ENCODE measurements at places on chromosomes 12 and 14. TPM values are rescaled to one million over a fixed set of nuclear protein-coding genes. Genes with fewer than 3 reads are reported as not detected.
A peak's percentile ranks its signal among the peaks of the same experiment; 100 is the strongest.

DNA sequence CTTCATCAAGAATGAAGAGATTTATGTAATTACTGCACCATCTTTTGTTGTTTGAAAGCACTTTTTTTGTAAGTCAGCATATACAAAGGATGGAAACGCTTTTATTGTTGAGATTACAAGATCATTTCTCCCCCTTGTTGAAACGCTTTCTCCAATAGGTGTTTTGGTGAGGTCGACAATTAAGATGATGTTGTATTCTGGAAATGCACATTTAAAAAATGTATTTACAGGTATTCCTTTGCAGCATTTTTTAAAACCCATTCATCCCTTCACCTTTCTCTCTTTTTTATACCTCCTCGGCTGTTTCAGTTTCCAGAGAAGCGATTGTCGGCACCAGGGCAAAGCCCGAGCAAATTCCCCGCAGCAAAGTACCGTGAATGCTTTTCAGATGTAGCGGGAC, 499.9 kb downstream of the VRK1 start:
- no peak for DNase-seq

The LHX5 gene
- not detected for total RNA-seq

GRCh38 chr14:75401361-75401760, 26.5 kb upstream of the JDP2 start:
- DNase-seq: no peak

DNA sequence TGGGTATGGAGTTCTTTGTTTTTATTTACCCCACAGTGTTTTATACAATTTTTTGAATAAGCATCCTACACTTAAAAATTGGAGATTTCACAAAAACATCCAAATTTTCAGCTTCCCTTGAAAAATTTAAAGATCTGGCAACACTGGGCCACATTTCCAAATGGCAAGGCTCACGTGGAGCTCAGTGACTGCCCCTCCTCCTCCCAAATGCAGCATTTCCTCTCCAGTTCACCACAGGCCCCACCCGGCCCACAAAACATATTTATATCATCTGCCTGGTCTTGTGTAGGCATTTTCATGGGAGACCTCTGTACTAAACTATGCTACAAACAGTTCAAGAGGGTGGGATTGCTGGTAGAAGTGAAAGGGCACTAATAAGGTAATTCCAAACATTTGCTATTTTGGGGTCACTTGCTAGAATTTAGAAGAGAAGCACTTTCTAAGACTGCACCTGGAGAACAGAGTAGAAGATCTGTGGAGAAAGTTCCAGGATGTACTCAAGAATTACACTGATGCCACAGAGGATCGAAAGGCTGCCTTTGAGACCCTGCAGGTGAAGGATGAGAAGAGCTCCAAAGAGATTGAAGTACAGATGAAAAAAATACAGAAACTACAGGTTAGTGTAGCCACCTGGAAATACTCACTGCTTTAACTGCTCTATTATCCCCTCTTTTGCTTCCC, 7.3 kb downstream of the FKBP11 start:
- no peak for DNase-seq

DNA sequence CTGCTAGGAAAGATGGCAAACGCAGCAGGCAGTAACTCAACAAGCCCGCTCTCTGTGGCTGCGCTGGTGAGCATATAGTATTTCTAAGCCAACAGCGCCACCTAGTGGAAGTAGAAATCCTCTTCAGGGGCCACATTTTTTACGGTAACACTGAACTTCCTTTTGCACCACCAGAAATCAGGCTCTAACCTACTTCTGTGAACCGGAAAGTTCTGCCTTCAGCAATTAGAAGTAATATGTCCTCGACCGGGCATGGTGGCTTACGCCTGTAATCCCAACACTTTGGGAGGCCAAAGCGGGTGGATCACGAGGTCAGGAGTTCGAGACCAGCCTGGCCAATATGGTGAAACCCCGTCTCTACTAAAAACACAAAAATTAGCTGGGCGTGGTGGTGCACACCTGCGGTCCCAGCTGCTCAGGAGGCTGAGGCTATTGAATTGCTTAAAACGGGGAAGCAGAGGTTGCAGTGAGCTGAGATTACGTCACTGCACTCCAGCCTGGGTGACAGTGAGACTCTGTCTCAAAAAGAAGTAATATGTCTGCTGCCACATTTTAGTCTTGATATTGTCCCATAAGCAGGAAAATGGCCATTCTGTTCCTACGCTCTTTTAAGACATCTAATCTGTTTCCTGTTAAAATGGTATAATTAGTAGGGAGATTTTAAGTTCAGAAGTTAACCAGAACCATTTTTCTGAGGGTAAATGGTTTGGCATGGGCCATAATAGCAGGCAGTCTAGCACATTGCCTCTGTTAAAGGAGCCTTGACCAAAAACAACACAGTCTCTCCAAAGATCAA, 26.8 kb downstream of the APOBEC1 start:
- peak; percentile 71 for DNase-seq

DNA sequence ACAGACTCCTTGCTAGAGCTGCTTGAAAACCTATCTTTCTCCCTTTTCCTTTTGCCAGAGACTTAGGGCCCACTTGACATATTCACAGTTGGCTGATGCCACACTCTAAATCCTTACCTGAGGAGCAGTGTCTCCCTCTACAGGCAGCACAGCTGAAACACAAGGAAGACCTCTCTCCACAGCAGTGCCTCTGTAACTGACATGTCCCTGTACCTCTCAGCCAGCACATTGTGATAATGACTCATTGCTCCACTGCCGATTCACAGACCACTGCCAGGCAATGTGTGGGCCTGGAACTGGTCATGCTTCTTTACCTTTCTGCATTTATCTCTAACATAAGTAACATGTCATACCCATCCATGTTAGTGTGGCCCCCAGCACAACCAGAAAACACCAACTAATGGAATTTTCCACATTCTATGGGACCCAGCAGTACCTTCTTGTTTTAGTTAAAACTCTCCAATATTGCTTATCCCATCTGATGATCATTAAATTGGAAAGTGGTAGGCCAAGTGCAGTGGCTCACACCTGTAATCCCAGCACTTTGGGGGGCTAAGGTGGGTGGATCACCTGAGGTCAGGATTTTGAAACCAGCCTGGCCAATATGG, 56.5 kb downstream of the GTF2A1 start:
- peak; percentile 77 for DNase-seq

GRCh38 chr14:99260587-99261551, 11.1 kb downstream of the BCL11B start:
- no peak for DNase-seq

The PLCZ1 gene
- not detected for total RNA-seq

DNA sequence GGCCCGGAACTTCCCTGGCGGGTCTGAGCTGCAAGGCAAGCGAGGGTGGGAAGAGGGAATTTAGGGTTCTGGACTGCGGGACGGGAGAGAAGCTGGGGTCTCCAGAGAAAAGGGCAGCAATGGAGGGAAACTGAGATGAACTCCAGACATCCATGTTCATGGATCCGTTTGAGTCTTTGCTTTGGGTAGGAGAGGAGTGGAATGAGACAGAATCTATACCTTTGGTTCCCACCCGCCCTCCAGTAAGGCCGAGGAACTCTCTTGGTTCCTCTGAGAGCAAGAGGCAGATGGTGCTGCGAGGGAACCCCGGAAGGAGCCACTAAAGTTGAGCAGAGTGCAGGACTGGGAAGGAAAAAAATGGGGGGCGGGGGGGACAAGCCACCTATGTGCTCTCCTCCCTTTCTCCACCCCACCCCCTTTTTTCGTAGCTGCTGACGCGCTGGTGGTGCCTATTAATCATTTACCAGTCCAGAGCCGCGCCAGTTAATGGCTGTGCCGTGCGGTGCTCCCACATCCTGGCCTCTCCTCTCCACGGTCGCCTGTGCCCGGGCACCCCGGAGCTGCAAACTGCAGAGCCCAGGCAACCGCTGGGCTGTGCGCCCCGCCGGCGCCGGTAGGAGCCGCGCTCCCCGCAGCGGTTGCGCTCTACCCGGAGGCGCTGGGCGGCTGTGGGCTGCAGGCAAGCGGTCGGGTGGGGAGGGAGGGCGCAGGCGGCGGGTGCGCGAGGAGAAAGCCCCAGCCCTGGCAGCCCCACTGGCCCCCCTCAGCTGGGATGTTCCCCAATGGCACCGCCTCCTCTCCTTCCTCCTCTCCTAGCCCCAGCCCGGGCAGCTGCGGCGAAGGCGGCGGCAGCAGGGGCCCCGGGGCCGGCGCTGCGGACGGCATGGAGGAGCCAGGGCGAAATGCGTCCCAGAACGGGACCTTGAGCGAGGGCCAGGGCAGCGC, 1.2 kb downstream of the SSTR1 start:
- DNase-seq: no peak

DNA sequence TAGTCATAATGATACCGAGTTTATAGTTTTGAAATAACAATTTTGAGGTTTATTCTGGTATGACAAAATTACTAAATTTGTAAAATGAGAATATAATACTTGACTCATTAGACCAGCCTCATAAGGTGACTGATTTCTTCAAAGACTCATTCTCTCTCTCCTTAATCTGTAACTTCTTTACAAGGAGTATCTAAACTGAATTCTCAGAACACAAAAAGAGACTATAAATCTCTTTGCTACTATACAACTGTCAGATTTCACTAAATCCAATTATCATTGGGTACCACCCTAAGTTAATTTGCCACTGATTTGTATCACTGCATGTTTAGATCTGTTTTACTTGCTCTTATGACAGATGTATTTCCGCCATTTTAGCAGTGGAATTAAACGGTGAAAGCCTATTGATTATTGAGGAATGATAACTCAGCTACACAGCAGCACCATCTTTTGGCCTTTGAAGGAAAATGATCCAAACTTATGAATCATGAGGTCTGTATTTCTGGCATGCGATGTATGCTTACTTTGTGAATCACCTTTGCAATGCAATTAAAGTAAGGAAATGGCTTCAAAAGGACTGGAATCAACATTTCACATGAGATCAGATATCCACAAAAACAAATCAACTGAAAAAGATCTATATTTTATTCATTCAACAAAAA, 161.2 kb downstream of the RERGL start:
- peak; percentile 35 for DNase-seq

The KRT71 gene
- not detected for total RNA-seq

- no peak for DNase-seq
These were observed 57.2 kb upstream of the CISTR start for GRCh38 chr12:53809005-53809404.

DNA sequence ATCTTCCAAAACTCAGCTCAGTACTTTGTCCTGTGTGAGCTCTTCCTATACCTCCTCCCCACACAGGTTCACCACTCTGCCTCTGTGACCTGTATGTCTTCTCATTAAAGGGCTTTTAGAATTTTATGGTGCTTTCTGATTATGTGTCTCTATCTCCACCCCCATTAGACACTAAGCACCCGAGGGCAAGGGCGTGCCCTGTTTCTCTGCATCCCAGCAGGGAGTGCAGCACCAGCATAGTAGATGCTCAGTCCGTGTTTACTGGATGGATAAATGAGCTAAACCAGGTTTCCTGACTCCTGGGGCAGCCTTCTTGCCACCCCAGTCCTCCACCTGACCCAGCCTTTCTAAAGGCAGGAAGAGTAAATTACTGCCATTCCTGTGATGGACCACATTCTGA, 333.8 kb downstream of the CACNA1C start:
- no peak for DNase-seq

The TMEM179 gene
- not detected for total RNA-seq

The CNOT2 gene
- 99.4 TPM for total RNA-seq

The RPGRIP1 gene
- 0.12 TPM for total RNA-seq

GRCh38 chr12:98807187-98807586, 162.1 kb downstream of the APAF1 start:
- no peak for DNase-seq

The LRRC10 gene
- not detected for total RNA-seq

The TEAD4 gene
- 11.3 TPM for total RNA-seq

- DNase-seq: no peak
These were observed 227.4 kb upstream of the PWP1 start for GRCh38 chr12:107458163-107458562.

The AQP5 gene
- total RNA-seq: not detected

DNA sequence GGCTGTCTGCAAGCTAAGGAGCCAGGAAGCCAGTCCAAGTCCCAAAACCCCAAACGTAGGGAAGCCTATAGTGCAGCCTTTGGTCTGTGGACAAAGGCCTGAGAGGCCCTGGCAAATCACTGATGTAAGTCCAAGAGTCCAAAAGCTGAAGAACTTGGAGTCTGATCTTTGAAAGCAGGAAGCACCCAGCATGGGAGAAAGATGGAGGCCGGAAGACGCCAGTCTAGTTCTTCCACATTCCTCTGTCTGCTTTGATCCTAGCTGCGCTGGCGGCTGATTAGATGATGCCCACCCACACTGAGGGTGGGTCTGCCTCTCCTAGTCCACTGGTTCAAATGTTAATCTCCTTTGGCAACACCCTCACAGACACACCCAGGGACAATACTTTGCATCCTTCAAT, 58.5 kb downstream of the CAPS2 start:
- no peak for DNase-seq

DNA sequence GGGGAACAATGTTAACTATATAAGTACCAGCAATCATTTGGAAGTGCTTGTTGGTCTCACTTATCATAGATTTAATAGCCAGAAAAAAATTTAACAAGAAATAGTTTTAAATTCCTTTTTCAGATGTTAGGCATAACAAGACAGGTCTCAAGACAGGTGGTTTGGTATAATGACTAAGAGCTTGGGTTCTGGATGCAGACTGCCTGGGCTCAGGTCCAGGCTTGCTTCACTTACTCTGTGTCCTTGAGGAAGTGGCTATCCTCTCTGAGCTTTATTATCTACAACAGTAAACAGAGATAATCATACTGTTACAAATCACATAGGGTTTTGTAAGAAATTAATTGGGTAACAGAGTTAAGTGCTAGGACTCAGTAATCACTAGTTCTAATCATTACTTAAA, 338.0 kb upstream of the FLRT2 start:
- DNase-seq: no peak
